ENCODE measurements at places on chromosomes 5 and 9. TPM values are rescaled to one million over a fixed set of nuclear protein-coding genes. Genes with fewer than 3 reads are reported as not detected.
A peak's percentile ranks its signal among the peaks of the same experiment; 100 is the strongest.

DNA sequence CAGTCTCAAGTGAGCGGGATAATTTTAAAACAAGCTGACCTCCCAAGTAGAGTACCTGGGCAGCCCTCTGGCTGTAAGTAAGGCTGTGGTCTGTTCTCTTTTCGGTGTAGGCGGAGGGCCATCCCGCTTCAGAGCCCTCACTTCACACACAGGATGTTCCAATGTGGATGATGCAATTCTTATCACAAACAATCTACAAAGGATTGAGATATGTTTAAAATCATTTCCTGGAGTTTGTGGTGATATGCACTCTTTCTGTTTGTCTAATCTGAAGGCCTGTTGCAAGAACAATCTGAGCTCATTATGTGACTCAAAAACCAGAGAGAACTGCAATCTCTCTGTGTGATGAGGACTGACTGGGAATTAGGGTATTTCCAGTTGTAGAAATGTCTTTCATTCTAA, 42.5 kb downstream of the ITGA2 start:
- no peak overlapping the region for H3K4me3 ChIP-seq
- no peaks in the 10 kb centered on the region for H3K36me3 ChIP-seq
- peak overlapping the region; percentile 19 for H3K27ac ChIP-seq
- DNase-seq, result no peak
- H3K4me1 ChIP-seq, result peaks cover 37% of the 10 kb centered on the region

APBA1 gene
- total RNA-seq, result 10.7 TPM

PDE6A gene
- 0.17 TPM for total RNA-seq

SAPCD2 gene
- 13.6 TPM for total RNA-seq

ROR2 gene
- total RNA-seq, result 6.1 TPM
